Melanocyte of skin (primary cell): ENCODE measurements at places on chromosomes 6 and 20. TPM values are rescaled to one million over a fixed set of nuclear protein-coding genes. Genes with fewer than 3 reads are reported as not detected.

The MAPK13 gene
- 2.3 and 3.3 TPM in 2 replicates for total RNA-seq

The RHAG gene
- not detected in 2 replicates for total RNA-seq

The BPI gene
- not detected in 2 replicates for total RNA-seq

The VSTM2L gene
- 0.31 and 0.33 TPM in 2 replicates for total RNA-seq

The NFKBIE gene
- total RNA-seq = 12.5 and 13.3 TPM in 2 replicates

The TRIM10 gene
- total RNA-seq = not detected in 2 replicates

The PAQR8 gene
- total RNA-seq = 86.4 and 116 TPM in 2 replicates

The MMP24 gene
- 0.15 and 0.33 TPM in 2 replicates for total RNA-seq

The PHACTR3 gene
- under 0.01 and 0.36 TPM in 2 replicates for total RNA-seq

The ADGRG6 gene
- 41.0 and 49.8 TPM in 2 replicates for total RNA-seq

The CNR1 gene
- 0.34 and 4.4 TPM in 2 replicates for total RNA-seq

The TTK gene
- total RNA-seq = 14.2 and 16.9 TPM in 2 replicates

The GJA10 gene
- total RNA-seq = not detected in 2 replicates

The PNPLA1 gene
- total RNA-seq = not detected in 2 replicates

The PSORS1C1 gene
- total RNA-seq = under 0.01 and 0.67 TPM in 2 replicates

The HSPA1L gene
- 0.36 and 0.69 TPM in 2 replicates for total RNA-seq

The TRIM15 gene
- not detected in 2 replicates for total RNA-seq

The STK38 gene
- 16.2 and 21.4 TPM in 2 replicates for total RNA-seq

The MLN gene
- total RNA-seq = not detected in 2 replicates

The SLC12A5 gene
- total RNA-seq = not detected in 2 replicates

The SPATA25 gene
- 0.31 TPM in 1 of 2 replicates, not detected in the other for total RNA-seq

The DZANK1 gene
- 1.1 and 1.4 TPM in 2 replicates for total RNA-seq

The GATA5 gene
- not detected in 2 replicates for total RNA-seq

The ID4 gene
- 5.3 and 5.4 TPM in 2 replicates for total RNA-seq

The FBXO5 gene
- 30.1 and 31.0 TPM in 2 replicates for total RNA-seq

The BMP2 gene
- total RNA-seq = under 0.01 and 0.36 TPM in 2 replicates

The BEND3 gene
- total RNA-seq = 5.3 and 6.0 TPM in 2 replicates

The SLC22A7 gene
- not detected in 2 replicates for total RNA-seq

The HNF4A gene
- 0.33 TPM in 1 of 2 replicates, not detected in the other for total RNA-seq

The MRPS26 gene
- 36.8 and 54.9 TPM in 2 replicates for total RNA-seq

The ADTRP gene
- 0.67 TPM in 1 of 2 replicates, not detected in the other for total RNA-seq

The CLVS2 gene
- not detected in 2 replicates for total RNA-seq

The SRMS gene
- not detected in 2 replicates for total RNA-seq

The PREX1 gene
- total RNA-seq = 7.3 and 16.5 TPM in 2 replicates

The BPIFB1 gene
- total RNA-seq = not detected in 2 replicates

The TRIM31 gene
- not detected in 2 replicates for total RNA-seq

The OPRM1 gene
- total RNA-seq = not detected in 2 replicates

The SIRPG gene
- total RNA-seq = not detected in 2 replicates

The PTCHD4 gene
- 1.7 and 5.8 TPM in 2 replicates for total RNA-seq

The RWDD1 gene
- 26.5 and 47.3 TPM in 2 replicates for total RNA-seq

The AIF1 gene
- not detected in 2 replicates for total RNA-seq

The HLA-E gene
- total RNA-seq = 330 and 662 TPM in 2 replicates

The MTFR2 gene
- 3.3 and 5.2 TPM in 2 replicates for total RNA-seq

The PAK5 gene
- not detected in 2 replicates for total RNA-seq

The POM121L2 gene
- total RNA-seq = not detected in 2 replicates

The MGME1 gene
- 14.1 and 24.0 TPM in 2 replicates for total RNA-seq

The ZC2HC1B gene
- total RNA-seq = not detected in 2 replicates

The PTPRT gene
- not detected in 2 replicates for total RNA-seq

The CST9L gene
- total RNA-seq = not detected in 2 replicates

The HUS1B gene
- total RNA-seq = 1.00 and 1.1 TPM in 2 replicates

The TREM2 gene
- total RNA-seq = not detected in 2 replicates

The POU5F1 gene
- not detected in 2 replicates for total RNA-seq
